Stimulated activated CD4-positive, alpha-beta T cell treated with anti-CD3 and anti-CD28 coated beads, Interleukin-2, amount 100 ng/mL, for 24 hours (primary cell): ENCODE measurements at places on chromosomes 3 and 15.

GRCh38 chr15:100111125-100112060 lies 230.4 kb downstream of the ADAMTS17 start:
- peak; percentile 62 for DNase-seq

DNA sequence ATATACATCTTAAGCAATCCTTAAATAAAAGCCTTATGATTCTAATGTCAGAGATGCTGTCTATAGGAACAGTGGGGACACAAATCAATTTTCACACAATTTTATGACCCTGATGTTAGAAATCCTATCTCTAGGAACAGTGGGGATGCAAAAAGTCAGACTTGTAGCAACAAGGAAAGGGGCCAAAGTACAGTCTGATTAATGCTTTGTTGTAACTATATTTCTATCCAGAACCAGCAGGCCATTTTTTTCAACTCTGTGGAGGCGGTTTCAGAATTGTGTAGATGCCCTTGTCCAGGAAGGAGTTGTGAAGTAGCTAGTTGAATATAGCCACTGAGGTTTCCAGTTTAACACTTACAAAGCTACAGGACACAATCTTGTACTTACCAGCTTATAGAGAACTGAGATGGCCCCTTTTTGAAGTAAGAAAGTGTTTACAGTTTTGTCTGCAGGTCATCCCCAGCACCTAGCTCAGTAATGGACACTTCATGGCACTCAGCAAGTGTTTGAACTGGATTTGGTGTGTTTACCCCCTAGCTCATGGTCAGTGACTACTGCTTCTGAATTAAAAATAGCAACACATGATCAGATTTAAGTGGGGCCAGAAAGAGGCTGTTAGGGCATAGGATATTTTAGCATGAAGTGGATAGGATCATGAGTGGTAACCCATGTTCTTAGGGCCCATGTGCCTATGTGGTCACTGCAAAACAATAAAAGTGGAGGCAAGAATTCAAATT lies 54.3 kb downstream of the RAB7A start:
- DNase-seq, result no peak

DNA sequence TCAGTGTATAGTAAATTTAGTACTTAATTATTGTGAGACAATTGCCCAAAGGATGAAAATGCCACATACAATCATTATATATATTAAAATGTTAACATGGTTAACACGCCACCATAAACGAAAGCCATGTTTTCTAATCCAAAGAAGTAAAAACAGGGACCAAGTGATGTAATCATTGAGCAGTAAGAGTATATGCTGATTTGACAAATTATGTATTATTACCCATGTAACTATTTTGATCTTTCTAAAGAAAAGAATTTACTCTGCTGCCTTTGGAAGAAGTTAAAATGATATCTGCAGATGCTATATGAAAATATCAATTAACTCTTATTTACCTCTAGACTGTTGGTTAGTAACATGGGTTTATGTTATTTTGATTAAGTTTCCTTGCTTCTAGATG lies 150.2 kb downstream of the NAALADL2 start:
- no peak for DNase-seq

DNA sequence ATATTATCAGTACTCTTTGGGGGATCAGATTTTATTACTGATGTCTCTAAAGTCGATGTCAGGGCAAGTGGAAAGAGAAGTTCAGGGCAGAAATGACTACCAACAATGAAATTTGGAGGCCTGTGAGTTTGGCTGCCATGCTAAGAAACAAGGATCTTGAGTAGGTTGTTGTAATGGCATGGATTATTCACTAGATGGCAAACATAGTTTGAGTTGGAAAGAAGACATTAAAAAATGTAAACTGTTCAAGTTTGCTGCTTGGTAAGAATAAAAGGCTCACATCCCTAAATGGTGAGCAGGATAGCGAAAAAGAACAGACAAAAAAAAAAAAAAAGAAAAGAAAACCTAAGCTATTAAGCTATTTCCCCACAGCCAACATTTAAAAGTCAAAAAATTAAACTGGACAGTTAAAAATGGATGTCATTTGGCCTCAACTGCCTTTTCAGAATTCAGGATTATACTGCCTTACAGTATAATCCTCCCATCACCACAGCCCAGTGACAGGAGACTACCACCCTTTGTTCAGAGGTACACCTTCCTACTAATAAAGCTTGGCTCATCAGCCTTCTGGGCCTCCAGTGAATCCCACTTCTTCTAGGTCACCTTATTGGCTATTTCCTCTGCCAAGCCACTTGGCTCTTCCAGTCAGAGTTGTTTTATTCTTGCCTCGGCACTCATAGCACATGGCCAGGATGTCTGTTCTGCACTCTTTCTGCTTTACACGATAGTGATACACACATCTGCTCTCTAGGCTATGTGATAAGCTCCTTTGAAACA lies 163.7 kb downstream of the PLD1 start:
- DNase-seq, result no peak

- DNase-seq, result no peak
These were observed 121.4 kb downstream of the FAM43A start for GRCh38 chr3:194806991-194807630.

GRCh38 chr3:71456156-71456555 lies 127.4 kb downstream of the FOXP1 start:
- no peak for DNase-seq

DNA sequence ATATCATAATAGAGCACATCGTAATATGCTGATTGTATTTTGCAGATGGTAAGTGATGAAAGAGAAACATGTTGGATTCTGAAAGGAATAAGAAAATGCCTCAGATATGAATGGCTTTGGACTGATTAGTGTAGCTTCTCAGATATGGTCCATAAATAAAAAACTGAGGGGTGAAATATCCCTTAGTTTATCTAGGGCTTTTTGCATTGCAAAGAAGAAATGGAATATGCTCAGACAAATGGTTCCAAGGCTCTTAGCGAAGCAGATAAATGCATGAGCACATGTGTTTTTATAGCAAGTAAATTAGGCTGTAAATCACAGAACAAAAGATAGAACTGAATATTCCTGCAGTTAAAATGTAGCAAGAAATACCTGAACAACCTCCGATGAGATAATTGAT lies 820.9 kb upstream of the GRM7 start:
- DNase-seq, result no peak

DNA sequence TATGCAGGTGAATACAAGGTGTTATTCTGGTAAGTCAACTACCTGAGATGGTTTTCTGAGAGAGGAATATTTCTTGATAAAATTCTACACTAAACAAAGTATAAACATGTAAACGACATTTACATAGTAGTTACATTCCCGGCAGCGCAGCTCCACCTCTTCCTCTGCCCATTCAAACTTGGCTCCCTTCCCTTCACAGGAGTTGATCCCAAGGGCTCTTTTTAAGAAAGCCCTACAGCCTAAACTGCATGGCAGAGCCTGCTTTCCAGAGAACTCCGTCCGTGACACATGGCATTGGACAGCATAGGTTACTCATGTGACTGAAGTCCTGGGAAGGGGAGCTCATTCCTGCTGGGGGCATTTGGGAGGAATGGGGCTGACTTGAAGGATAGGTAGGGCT lies 22.0 kb upstream of the LCTL start:
- DNase-seq, result no peak

GRCh38 chr15:62797171-62797570 lies 245.4 kb upstream of the TPM1 start:
- no peak for DNase-seq

GRCh38 chr15:97892167-97892938 lies 68.2 kb upstream of the ARRDC4 start:
- no peak for DNase-seq

DNA sequence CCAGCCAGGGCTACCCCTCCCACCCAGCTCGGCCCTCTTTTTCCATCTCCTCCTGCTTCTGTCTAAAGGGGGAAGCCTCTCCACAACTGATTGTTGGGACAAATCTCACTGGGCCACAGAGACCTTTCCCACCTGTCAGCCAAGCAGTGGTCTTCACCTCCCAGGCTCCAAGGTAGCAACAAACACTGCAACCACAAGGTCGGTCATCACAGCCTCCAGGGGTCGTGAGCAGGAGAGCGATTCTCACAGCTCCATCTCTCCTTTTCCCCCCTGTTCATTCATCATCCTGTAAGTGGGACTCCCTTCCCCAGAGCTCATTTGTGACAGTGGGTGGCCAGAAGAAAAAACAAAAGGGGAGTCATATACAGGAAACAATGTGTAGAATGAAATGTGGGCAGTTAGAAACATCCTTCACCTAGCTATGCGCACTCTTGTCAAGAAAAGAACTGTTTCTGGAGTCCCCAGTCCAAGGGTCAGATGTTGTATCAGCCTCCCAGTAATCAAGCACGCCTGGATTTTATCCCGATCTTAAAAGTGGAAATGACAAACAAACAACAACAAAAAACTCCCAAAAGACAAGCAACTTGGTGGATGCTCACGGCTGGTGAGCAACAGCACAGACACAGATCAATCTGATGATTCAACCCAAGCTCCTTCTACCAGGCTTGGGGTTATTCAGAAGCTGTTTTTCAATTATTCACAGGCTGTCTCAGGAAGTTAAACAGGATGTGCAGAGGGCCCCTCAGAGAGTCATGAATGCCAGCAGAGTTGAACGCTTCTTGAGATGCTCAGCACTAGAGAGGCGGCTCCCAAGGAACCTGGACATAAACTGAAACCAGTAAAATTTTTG lies 22.4 kb downstream of the LYZL4 start:
- peak; percentile 29 for DNase-seq

DNA sequence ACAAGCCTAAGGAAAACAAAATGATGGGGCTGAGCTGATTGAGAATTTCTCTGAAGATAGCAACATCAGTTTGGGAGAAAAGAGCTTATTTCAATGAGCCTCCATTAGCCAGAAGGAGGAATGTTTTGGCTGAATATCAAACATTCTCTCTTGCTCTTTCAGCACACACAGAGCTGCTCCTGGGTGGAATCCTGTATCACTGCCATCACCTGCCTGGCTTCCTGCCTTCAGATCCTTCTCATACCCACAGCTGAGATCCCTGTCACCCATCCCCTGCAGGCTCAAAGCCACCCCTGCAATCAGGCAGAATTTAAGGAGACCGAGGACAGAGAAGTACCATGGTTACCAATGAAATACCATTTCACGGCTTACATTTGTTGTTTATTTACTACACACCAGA lies 27.2 kb upstream of the SYN2 start:
- no peak for DNase-seq
